ENCODE measurements at places on chromosomes 11 and 22.

DNA sequence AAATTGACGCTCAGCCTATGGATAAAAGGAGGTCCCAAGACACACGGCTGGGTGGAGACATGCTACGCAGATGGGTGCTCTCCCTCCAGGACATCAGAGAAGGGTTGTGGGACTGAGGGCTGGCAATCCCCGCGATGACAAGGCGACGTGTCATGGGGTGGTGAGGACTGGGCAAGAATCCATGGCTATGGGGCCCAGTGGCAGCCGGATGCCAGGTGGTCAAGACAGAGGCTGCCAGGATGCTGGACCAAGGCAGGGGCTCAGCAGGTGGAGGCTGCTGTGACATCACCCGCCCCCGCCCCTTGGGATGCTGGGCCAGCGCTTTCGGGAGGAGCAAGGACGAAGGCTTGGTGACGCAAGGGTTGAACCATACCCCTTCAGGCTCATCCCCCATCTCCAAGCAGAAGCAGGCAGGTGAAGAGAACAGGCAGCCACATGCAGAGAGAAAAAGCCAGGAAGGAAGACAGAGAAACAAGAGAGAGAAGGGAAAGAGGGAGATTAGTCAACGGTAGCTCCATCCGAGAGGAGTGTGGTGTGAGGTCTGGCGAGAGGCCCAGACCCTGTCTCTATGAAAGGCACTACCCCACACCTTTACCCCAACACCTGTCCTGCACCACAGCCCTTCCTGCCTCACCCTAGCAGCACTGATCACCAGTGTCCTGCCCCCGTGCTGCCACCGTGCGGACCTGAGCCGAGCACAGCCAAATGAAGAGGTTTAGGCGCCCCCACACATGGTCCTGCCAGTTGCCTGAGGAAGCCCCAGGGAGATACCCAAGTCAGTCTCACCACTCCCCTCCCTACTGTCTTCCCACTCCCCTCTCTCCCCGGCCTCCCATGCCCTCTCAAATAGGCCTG is 24.1 kb upstream of the RASL10A start:
- no peak for DNase-seq

GRCh38 chr22:48581796-48582469 is 1245.7 kb downstream of the BRD1 start:
- no peak for DNase-seq

DNA sequence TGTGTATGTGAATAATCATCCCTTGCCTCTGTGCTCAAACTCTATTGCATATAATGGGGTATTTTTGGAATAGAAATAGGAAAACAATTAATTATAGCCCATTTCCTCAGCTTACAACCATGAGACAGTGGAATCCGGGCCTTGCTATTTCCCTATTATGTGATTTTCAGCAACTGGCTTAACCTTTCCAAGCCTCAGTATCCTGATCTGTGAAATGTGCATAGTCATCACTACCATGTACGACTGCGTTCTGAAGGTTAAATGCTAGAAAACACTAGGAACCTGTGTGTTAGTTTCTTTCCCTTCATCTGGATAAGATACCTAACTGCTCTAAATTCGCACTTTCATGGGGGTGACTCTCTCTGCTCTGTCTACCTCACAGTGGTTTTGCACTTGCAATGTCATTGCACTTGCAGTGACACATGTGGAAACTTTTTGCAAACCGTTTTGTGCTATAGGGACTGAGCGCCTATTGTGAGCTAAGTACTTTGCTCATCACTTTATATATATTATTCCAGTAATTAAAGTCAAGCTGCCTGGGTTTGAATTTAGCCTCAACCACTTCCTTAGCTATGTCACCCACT is 48.3 kb downstream of the IRAG1 start:
- DNase-seq, result no peak

DNA sequence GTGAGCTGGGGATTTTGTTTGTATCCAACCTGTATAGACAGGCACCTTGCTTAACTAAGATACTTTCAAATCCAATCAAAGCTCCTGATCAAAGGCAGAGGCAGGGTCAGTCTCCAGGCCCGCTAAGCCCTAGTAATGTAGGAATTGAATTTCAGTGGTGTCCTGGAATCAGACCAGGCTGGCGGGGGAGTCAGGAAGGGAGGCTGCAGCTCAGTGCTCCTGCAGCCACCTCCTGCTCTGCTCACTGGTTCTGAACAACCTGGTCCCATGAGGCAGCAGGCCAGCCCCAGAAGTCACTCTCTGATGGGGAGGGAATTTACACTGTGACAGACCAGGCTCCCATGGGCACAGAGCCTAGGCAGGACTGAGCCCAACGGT is 38.5 kb upstream of the GALNT18 start:
- no peak for DNase-seq

GRCh38 chr11:121163658-121164308 is 62.7 kb downstream of the TECTA start:
- no peak for DNase-seq

DNA sequence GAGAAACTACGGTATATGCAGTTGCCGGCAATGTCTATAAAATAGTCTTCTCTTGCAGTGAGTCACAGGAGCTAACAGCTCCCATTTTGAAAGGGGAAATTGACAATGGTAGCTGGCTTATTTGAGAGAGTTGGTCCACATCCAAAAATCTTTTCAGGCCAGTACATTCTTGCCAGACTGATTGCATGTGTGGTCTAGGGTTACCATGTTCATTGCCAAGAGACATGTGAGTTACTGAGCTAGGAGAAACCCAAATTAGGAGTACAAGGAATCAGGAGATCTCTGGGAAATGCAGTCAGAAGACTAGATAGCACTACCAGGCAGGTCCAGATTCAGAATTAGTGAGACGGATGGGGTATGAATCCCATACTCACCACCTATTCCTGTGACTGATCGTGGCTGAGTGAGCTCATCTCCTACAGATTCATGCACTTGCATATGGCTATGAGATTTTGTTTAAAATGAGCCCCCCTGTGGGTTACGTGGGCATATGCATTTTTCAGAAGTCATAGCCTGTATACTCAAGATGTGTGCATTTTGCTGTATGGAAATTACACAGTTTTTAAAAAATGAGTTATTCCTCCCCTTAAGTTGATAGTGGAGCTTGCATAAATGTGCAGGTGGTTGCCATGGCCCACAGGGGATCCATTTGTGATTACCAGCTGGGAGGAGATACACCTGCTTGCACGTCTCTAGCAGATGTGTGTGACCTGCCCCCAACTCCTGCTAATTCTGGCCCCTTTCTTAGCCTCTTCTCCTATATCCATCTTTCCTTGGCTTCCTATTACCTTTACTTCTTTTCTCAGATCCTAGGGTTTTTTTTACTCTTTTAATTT is 102.7 kb downstream of the COMMD9 start:
- DNase-seq, result no peak

- DNase-seq, result no peak
Measured at GRCh38 chr11:75389276-75389605, 10.1 kb upstream of the RPS3 start.

DNA sequence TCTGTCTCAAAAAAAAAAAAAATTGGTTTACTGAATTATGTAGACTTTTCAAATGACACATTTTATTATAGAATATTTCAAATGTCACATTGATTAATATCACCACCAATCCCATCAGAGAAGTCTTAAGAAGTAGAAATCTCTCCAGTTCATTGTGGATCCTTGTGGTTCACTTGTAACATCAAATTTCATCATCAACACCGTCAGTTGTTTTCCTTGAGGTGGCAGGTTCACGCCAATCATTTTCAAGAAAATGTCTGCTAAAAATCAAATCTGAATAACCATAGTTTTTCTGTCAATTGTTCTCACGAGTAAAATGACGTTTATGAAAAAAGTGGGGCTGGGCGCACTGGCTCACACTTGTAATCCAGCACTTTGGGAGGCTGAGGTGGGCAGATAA is 50.3 kb downstream of the TMPRSS5 start:
- DNase-seq, result no peak

- DNase-seq, result no peak
Measured at GRCh38 chr11:30295178-30295885, 27.6 kb upstream of the ARL14EP start.

GRCh38 chr22:36341640-36342041 is 46.1 kb downstream of the MYH9 start:
- no peak for DNase-seq

- DNase-seq, result no peak
Measured at GRCh38 chr11:115897707-115898106, 393.5 kb upstream of the CADM1 start.

GRCh38 chr22:46753761-46754109 is 8.7 kb upstream of the TBC1D22A start:
- no peak for DNase-seq

- DNase-seq, result no peak
Measured at GRCh38 chr11:72812604-72812966, 1.6 kb upstream of the ATG16L2 start.

DNA sequence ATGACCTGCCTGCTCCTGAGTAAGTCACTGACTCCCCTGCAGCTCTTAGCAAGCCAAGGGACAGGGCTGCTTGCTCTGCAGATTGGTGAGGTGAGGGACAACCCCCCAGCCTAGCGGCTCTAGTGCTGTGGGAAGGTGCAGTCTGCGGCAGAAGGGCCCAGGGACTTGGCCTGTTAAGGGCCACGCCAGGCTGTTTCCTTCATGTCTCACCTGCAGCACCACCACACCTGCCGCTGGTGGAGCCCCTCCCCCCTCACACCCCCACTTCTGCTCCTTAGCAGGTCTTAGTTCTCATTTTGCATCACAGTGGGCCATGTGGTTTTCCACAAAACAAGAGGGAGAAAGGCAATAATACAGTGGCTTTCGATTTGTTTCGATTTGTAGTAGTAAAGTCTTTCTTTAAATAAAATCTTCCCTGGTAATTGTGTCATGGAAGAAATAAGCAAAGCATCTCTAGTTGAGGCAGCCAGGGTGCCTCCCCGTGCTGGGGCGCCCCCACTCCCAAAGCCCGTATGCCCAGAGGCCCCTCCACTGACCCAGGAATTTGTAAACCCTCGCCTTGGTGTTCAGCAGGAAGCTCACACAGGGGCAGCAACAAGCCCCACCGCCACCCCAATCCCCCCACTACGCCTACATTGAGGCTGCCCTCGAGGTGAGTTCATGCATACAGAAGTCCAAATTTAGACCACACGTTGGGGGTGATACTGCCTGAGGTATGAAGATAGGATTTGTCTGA is 86.5 kb upstream of the CLDN5 start:
- DNase-seq, result no peak

GRCh38 chr11:21323617-21324016 is 654.2 kb downstream of the NELL1 start:
- DNase-seq, result no peak

DNA sequence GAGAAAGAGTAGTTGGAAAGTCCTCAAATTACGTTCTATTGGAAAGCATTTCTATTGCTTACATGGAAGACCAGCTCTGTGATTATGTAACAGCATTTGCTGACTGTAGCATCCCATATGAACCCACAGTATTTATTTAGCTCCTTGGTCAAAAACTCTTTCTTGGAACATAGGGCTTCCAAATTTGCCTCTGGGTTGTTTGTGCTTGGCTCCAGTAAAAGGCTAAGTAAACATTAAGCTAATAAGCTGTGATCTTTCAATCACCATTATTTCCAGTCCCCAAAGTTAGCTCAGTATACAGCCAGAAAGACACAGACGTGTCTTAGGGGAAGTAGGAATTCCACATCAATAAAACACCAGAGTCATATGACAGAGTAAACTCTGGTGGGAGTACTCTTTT is 668.8 kb downstream of the DLG2 start:
- DNase-seq, result no peak

GRCh38 chr11:31822175-31822926 is 11.2 kb upstream of the PAX6 start:
- no peak for DNase-seq

- no peak for DNase-seq
Measured at GRCh38 chr11:20821046-20821445, 151.7 kb downstream of the NELL1 start.

- DNase-seq, result no peak
Measured at GRCh38 chr11:100574894-100575769, 112.0 kb upstream of the ARHGAP42 start.

DNA sequence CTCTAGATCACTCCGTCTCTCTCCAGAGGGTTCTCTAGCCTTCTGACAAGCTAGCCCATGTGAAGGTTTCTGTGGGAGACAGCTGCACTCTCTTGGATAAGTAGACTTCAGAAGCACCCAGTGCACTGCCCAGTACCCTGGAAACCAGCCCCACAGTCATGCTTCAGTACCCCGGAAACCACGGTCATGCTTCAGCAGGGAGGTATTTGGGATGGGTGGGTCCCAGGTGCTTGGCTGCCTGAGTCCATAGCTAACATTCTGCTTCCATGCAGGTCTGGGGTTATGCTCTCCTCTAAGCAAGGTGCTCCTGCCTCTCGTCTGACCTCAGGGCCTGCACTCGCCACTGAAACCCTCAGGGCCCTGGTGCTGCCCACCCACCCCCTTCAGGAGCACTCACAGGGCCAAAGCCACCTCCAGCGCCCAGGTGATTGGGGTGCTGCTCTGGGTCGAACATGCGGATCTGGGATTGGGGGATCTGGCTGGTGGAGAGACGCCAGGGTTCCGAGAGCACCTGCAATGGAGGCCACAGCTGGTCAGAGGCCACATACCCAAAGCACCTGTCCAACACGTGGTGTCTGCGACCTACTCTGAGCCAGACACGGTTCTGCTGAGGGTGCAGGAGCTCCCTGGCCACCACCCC is 7.3 kb upstream of the SYCE3 start:
- no peak for DNase-seq

DNA sequence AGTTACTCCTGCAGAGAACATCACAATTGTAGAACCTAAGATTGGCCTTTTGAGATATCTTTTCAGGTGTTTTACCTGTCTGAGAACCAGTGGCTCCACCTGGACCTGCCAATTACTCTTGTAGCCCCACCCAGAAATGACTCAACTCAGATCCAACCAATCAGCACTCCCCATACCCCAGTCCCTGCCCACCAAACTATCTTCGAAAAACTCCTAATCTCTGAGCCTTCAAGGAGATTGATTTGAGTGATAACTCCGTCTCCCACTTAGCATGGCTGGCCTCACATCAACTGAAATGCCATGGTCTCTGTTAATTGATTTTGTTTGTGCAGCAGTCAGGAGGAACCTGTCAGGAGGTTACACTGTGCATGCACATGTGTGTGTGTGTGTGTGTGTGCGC is 103.6 kb downstream of the MTNR1B start:
- DNase-seq, result no peak

DNA sequence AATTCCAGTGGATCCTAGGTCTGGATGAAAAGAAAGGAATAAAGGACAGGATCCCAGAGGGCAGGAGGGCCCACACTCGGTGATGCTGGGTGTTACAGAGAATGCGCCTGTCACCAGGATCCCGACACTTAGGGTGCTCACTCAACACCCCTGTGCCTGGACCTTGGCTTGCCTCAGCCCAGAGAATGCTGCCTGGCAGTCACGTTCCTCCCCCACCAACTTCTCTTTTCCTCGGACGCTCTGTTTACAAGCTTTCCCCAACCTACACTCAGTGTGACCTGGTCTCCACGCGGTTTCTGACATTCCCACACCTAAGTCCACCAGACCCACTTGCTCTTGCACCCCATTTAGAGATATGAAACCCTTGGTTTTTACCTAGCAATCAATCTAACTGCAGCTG is 38.0 kb upstream of the ETS1 start:
- DNase-seq, result no peak

DNA sequence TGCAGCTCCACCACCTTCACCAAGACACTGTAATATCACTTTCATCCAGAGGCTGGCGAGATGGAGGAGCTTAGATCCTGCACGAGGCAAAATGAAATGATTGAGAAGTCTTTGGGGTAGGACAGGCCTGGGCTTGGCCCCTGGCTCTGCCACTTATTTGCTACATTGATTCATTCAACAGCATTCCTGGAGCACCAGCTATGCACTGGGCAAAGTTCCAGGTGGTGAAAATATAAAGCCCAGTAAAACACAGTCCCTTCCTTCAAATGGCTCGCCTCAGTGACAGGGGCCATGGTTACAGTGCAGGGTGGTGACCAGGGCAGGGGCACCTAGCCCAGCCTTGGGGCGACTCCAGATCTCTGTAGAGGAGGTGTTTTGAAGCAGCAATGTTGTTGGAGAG is 19.7 kb downstream of the ALX4 start:
- DNase-seq, result no peak

Data from natural killer cell treated with Interleukin-12 subunit alpha and Interleukin-12 subunit beta and Interleukin-15 and Interleukin-18, amount 100 ng/mL, for 72 hours (primary cell).